ENCODE measurements at places on chromosomes 12 and 14. TPM values are rescaled to one million over a fixed set of nuclear protein-coding genes. Genes with fewer than 3 reads are reported as not detected.

DNA sequence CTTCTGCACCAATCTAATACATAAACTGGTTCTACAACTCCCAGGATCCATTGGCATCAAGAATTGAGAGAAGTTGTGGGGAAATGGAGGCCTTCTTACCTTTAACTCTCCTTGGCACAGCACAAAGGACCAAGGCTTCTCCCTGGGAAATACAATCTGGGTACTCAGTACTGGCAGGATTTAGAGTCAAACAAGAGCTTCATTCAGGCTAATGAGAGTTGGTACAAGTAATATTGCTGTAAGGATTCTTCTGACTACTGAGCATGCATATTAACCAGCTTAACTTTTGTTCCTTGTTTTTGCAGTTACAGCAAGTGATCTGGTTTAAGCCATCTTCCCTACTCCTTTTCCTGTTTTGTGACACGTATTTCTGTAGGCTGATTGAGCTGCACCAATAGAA, 76.2 kb upstream of the FERMT2 start:
- no peaks in the 10 kb centered on the region for H3K4me1 ChIP-seq
- H3K27me3 ChIP-seq: no peaks in the 10 kb centered on the region
- no peak overlapping the region for H3K4me3 ChIP-seq
- no peak overlapping the region for H3K27ac ChIP-seq

DNA sequence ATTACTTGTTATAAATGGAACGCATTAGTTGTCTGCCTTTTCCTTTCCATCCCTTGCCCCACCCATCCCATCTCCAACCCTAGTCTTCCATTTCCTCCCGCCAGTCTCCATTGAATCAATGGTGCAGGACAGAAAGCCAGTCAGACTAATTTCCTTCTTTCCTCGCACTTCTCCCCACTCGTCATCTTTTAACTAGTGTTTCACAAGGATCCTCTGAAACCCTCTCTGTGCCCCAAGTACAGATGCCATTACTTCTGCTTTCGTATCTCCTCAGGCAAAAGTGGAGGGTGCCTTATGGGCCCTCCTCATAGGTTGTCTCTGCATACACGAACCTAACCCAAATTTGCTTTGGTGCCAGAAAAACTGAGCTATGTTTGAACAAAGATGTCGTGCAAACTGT, 4.2 kb downstream of the DAZAP2 start:
- DNase-seq: no peak
- peaks cover 18% of the 10 kb centered on the region for H3K4me1 ChIP-seq
- H3K36me3 ChIP-seq: peaks cover 37% of the 10 kb centered on the region
- no peak overlapping the region for H3K4me3 ChIP-seq

GRCh38 chr14:95229749-95230148, 72.4 kb upstream of the DICER1 start:
- no peaks in the 10 kb centered on the region for H3K27me3 ChIP-seq
- H3K27ac ChIP-seq: no peak overlapping the region
- peaks cover 2% of the 10 kb centered on the region for H3K4me1 ChIP-seq
- no peak for DNase-seq
- H3K36me3 ChIP-seq: no peaks in the 10 kb centered on the region

- no peaks in the 10 kb centered on the region for H3K27me3 ChIP-seq
- DNase-seq: no peak
- H3K36me3 ChIP-seq: no peaks in the 10 kb centered on the region
- H3K4me1 ChIP-seq: peaks cover 5% of the 10 kb centered on the region
These were observed 36.8 kb upstream of the E2F7 start for GRCh38 chr12:77102123-77102522.

DTX1 gene
- not detected for polyA plus RNA-seq

Data from IMR-90 (cell line).